D341Med (cell line): ENCODE measurements at places on chromosomes 4 and X.

DNA sequence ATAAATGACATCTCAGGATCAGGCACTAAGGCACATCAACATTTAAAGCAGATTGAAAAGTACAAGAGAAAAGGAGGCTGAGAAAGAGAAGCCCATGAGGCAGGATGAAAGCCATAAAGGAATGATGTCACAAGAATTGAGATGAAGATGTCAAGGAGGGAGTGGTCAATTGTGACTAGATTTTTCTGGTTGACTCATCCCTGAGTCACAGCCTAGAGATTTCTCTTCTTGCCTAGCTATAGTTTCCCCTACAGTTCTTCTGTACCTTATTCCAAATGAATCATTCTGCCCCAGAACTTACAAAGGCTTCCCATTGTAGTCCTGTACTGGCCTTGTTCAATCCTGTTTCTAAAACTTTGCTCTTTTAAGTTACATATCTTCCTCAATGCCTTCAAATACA lies 3.4 kb upstream of the USP53 start:
- no peak for DNase-seq

DNA sequence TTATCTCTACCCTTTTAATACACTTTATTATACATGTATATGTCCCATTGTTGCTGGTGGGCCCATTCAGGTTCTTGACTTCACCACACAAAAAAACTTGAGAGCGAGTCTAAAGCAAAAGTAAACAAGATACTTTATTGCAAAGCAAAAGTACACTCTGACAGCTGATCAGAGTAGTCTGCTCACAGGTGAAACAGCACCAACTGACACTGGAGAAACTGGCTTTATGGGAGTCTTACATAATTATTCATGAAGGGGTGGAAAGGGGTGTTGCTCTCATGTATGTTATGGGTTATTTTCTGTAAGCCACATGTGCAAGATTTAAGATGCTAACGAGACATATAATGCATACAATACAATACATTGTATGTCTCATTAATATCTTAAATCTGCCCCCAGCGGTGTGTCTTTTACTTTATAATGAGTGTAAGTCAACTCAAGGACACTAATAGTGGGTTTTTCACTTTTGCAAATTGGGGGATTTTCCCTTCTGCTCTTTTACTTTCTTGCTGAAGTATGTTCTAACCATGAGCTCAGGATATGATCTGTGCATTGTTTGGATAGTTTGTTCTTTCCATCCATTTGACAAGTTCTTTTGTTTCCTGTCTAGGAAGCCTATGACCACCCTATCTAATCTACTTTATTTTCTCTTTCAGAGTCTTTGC lies 256.1 kb upstream of the ITM2A start:
- DNase-seq, result no peak

DNA sequence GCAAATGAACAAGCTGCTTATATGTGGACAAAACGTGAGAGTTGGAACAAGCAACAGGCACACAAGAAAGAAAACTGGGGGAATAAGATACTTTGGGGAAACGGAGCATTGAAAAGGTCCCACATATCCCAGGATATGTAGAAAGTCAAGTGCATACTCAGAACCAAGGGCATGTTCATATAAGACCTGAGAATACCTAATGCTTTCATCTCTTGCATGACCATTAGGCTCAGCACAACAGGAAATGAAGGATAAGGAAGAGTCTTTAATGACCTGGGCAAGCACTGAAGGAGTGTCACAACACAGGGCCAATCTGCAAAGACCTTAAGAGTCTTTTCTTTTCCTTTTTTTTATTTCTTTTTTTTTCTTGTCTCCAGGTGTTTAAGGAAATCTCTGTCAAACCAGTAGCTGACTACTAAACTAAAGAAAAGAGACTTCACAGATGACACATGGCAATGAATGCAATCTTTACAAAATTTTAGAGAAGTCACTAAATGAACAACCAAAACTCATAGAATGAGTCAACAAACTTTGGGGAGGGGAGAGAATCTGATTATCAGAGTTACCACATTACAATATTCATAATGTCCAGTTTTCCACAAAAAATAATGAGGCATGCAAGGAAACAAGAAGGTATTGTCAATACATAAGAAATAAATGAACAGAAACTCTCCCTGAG lies 67.9 kb upstream of the STK26 start:
- DNase-seq, result no peak

- no peak for DNase-seq
These were observed 115.5 kb downstream of the MID1IP1 start for GRCh38 chrX:38916801-38917200.

- no peak for DNase-seq
These were observed 21.8 kb upstream of the JADE1 start for GRCh38 chr4:128787509-128788311.

DNA sequence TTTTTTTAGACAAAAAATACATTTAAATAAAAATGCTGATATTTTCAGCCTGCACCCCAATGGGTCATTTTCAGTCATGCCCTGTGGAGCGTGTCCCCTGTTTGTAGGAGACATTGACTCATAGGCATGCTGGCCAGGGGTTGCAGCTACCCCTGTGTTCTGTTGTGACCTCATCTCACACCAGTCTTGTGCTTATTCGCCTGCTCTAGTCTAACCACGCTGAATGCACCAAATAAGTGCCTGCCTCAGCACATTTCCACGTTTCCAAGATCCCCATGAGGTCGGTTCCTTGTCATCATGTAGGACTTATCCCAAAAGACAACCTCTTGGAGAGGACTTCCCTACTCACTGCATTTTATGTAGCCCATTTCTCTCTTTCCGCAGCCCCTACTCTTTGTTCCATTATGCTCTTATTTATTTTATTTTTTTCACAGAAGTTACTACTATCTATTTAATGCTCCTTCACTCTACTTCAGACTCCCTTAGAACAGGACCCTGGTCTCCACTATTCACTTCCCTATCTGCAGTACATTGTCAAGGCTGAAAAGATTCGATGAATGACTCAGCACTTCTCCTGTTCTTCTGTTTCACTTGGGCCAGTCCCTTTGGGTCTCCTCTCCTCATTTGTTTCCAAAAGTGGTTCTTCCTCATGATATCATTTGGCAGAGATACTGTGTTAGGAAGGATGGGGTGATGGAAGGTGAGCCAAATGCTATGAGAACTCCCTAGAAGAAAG lies 109.7 kb downstream of the MSL3 start:
- no peak for DNase-seq

GRCh38 chr4:146336410-146336807 lies 122.1 kb downstream of the REELD1 start:
- DNase-seq, result no peak

DNA sequence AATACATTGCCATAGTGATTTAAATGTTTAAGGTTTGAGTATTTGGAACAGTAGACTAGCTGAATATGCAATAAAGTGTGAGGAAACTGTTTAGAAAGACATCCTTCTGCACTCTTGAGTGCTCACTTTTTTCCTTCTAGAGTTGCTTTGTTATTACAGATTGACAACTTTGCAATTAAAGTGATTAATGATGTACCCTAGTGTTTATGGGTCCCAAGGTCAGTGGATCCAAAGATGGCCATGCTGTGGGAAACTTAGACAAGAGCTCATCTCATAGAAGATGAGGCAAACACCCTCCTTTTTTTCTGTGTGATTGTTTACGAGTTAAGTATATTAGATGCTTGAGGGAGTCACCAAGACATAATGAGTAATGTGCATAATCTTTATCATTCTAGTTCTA lies 118.8 kb downstream of the PDLIM5 start:
- no peak for DNase-seq

DNA sequence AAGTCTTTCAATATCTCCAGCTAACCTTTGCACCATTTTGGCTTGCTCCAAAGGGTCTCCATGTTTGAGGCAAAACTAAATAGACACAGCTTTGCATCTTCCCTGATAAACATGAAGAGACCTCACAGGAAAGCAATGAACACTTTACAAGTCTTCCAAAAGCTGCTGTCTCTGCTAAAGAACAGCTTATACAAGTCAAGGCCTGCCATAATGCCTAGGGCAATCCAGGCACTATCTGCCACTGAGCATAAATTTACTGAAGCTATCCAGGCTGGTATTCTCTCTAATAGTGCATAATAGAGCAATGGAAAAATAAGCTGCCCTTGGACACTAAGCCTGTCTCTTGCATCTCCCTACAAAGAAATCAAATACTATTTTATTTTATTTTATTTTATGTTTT lies 60.1 kb upstream of the S100G start:
- DNase-seq, result no peak

DNA sequence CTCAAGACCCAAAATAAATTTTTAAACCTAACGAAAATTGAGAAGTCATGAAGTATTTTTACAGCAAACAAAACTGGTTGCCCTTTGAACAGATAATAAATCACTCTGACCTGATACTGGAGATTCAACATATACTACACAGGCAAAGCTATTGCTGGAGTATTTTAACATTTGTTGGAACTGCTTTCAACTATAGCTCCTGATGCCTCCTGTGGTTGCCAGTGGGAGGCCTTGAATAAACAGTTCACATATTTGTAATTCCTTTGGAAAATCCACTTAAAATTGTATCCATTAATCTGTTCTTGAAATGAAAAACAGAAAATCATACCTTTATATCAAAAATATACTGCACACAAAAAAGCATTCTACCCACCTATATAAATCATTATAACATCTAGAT lies 605.1 kb downstream of the KCTD8 start:
- no peak for DNase-seq

DNA sequence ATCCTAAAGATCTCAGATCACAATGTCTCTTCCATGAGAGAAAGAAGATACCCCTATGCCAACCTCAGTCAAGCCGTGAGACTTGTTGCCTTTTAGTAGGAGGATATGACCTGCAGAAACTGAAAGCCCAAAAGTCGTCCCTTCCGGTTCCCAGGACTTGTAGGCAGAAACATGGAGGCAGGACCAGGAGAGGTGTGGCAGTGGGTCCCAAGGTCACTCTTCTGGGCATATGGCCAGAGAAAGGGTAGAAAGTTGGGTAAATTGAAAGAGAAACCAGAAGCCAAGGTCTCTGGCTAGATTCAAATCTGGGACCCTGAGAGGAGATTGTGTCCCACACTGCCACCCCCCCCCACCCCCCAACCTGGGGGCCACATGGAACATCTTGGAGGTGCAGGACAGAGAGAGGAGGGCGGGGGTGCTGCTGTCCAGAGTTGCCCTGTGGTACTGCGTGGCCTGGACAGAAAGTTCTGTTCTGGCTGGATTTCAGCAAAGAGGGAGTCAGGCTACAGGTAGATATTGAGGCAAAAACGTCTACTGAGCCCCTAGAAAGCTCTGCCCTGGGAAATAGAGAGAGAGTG lies 55.4 kb downstream of the DDX3X start:
- DNase-seq, result no peak

DNA sequence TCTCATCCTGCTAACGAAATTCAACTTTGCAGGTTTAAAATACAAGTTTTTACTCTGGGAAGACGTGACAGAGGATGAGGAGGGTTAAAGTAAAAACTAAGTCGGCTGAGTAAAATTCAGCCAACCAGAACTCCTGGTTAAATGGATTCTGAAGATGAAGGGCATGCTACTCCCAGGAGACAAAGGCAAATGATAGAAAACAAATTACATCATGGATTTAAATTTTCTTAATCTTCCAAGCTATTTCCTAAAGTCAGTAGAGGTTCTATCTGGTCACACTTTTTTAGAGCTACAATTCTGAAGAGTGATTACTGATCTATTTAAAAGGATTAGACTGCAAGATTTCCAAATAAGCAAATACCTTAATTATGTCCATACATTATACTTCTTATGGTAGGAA lies 47.9 kb downstream of the ZNF827 start:
- no peak for DNase-seq

DNA sequence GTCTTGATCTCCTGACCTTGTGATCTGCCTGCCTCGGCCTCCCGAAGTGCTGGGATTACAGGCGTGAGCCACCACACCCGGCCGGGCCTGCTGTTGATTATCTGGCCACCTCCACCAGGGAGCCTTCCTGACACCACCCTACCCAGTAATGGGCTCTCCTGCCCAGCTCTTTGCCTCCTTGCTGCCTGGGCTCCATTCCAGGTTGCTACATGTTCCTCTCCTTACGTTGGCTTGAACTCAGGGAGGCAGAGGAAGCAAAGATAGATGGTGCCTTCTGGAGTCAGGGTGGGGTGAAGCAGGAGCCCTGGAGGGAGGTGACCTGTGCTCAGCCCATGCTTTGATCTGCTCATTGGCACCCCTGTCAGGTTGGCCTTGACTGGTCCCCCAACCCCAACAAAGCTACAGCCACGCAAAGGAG lies 26.3 kb downstream of the FLNA start:
- DNase-seq, result no peak

DNA sequence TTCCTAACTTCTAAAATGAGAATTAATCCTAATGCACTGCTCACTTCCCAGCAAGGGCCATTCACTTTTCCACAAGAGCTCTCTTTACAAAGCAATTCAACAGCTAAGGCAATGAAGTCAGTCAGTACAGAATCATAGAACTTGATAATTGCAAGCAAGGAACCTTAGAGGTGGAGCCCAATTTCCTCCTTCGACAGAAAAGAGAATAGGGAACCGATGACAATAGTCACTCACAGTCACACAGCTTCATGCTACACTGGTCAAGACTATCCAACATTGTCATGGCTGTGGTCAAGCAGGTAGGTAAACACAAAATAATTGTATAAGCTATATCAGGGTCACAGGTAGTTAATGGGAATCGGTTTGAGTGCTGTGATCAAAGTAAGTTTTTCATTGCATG lies 90.0 kb downstream of the ELOVL6 start:
- no peak for DNase-seq

- DNase-seq, result no peak
These were observed 230.8 kb downstream of the INPP4B start for GRCh38 chr4:142615324-142615665.

DNA sequence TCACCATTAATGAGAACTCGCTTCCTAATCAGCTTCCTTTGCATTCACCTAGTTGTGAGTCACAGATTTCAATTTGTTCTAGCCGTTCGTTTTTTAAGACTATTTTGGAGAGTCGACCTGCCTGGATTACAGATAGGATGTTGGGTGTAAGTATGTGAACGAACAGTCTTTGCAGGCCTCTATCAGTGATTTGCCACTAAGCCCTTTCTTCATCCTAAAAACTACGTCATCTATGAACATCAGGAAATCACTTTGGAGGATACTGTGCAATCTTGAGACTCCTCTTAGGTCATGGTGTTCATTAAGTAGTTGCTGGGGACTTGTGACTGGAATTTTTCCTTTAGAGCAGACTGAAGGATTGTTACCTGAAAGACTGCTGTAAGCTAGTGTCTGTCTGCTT lies 1.1 kb downstream of the POLA1 start:
- no peak for DNase-seq

- no peak for DNase-seq
These were observed 54.5 kb upstream of the C1QTNF7 start for GRCh38 chr4:15373363-15373762.

DNA sequence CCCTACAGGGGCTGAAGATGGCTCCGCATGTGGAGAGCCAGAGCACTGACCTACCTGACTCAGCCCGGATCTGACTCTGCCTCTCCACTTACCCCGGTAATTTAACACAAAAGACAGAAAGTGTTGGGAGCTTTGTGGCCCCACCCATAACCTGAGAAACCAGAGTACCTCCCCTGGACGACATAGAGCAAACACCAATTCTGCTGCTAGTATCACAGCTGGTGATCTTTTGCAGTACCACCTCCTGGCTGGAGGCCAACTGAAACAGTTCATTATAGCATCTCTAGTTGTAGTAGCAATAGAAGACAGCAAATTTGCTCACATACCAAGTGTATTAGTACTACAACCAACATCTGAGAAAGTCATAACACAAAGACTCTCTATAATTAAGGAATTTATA lies 443.9 kb downstream of the KLHL4 start:
- DNase-seq, result no peak
